ENCODE measurements at places on chromosomes 3 and 15.

DNA sequence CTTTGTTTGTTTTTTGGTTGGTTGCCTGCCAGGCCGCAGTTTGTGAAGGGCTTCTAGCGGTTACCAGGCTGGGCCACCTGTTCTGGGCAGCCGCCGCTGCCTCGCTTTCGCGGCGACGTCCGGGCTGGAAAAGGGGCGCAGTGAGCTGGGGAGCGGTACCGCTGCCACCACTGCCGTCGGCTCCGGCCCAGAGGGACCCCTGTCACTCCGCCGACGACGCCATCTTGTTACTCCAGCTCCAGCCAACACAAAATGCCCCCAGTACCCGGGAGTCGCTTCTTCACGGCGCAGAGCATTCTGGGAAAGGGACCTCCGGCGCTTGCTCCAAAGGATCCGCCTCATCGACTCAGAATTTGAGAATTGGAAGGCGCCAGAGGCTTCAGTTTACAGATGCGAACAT, 238.8 kb downstream of the CDIN1 start:
- DNase-seq: no peak

GRCh38 chr3:23760871-23761373, 44.8 kb upstream of the UBE2E1 start:
- DNase-seq: no peak

- DNase-seq: no peak
Measured at GRCh38 chr15:69755551-69756310, 303.1 kb downstream of the RPLP1 start.

- no peak for DNase-seq
Measured at GRCh38 chr3:188488801-188489200, 334.8 kb downstream of the LPP start.

DNA sequence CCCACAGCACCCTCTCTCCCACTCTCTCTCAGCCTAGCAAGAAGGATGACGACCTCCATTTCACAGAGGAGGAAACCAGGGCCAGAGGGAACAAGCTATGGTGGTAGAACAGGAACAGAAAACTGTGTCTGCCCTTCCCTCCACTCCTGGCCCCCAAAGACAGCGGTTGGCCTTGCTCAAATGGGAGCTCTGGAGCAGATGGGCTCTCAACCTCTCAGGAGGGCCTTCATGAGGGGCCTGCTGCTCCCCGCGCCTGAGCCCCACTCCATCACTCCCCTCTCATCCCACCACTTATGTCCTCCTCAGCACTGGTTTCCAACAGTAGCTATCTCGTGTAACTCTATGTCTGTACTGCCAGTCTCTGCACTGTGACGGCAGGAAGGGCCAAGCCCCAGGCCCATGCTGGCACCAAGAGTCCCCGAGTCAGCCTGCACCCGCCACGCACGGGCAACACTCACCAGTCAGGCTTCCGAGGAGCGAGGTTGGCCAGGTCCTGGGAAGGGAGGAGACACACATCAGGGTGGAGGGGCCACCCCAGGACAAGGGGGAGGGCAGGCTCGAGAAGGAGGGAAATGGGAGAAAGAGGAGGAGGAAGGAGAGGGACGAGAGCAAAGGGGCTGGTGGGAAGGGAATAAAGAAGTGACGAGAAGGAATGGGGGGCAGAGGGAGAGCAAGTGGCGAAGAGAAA, 45.5 kb downstream of the PTH1R start:
- DNase-seq: no peak

- DNase-seq: no peak
Measured at GRCh38 chr3:175916191-175916934, 1057.2 kb downstream of the NAALADL2 start.

DNA sequence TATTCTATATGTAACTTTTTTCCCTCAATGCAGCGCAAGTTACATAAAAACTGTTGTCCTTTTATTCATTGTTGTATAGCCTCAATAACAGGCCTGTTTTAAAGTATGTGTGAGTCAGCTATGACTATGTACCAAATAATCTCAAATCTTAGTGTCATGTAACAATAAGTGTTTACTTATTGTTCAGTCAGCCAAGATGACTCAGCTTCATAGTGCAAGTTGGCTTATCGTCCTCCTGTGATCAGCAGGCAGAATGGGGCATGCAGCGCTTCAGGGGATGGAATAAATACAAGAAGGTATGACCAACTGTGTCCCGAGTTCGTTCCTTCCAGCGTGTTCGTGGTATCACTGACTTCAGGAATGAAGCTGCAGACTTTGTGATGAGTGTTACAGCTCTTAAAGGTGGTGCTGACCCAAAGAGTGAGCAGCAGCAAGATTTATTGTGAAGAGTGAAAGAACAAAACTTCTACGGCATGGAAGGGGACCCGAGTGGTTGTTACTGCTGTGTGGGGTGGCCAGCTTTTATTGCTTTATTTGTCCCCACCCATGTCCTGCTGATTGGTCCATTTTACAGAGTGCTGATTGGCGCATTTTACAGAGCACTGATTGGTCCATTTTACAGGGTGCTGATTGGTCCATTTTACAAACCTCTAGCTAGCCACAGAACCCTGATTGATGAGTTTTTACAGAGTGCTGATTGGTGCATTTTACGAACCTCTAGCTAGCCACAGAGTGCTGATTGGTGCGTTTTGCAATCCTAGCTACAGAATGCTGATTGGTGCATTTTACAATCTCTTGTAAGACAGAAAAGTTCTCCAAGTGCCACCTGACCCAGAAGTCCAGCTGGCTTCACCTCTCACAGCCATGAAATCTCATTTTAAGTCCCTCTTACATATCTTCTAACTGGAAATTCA, 1016.0 kb downstream of the MCTP2 start:
- peak; percentile 91 for DNase-seq

DNA sequence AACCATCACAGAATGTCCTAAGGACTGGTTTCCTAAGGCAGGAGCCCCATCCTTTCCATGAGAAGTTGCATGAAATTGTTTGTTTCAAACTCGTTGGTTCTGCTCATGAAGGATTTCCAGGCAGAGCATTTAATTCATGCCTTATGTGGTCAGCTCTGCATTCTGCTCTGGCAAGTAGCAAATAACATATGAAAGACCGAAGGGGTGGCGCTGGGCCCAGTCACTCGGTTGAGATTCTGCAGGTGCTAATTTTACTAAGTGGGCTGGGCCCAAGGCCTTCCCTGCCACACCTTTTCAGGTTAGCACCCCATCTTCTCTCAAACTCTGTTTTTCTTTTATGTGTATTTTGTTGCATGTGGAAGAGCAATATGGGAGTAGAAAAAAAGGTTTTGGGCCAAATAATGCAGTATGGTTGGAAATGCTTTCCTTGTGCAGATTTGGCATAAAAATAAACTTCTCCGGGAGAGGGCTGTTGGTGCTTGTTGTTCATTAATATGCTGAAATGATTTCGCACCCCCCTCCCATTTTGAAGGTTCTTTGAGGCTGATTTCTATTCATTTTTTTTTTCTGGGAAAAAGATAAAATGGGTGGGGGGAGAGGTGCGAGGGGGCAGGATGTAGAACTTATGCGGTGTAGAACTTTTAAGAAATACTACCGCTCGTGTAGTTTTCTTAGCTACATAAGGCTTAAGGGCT, 182.9 kb upstream of the FEZF2 start:
- no peak for DNase-seq

DNA sequence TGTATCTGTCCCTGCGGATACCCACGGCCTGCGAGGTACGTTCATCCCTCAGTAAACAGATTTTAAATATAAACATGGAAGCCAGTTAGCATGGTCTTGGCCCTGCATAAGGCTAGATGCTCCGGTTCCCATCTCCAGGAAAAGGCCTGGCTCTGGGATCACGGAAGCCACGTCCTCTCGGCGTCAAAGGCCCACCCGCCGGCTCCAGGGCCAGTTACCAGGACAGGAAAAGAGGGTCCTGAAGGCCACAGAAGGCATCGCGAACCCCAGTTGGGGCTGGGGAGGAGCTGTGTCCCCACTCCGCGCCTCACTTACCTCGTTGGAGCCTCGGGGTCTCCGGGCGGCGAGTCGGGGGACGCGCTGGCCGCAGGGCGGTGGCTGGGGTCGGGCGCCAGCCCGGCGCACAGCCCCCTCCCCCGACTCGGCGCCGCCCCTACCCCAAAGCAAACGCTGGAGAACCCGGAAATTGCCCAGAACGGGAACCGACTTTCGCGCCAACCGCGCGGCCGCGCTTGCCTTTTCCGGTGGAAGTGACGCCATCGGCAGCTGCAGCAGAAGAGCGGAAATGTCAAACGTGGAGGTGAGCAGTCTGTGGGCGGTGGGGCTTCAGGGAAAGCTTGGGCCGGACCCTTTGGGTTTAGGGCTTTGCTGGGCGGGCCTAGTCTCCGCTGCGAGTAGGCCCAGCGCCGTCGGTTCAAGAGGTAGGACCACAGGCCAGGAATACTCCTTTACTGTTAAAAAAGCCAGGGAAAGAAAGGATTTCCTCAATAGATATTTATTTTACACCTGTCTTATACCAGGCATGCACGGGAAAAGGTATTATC, at the start of gene TOPBP1:
Gene TOPBP1, minus strand, starts transcription at position 488 of the 824 bp plus-strand sequence. CDS start 814 bp downstream, outside the sequence.
- peak; percentile 49 for DNase-seq

DNA sequence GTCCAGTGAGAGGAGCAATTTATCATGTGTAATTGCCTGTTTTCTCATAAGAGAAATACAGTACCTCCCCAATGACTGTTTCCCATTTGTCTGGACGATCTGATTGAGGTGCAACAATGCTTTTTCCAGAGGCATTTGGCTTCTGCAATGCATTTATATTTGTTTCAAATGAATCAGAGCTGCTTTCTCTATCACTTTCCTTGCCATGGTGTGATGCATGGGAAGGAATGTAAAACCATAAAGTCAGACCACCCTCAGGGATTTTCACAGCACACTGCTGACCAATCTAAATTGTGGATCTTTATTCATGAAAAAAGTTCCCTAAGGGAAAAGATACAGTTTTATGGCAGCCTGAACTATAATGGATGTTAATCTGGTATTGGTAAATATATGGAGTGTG, 333.0 kb downstream of the ZNF385D start:
- peak; percentile 53 for DNase-seq

DNA sequence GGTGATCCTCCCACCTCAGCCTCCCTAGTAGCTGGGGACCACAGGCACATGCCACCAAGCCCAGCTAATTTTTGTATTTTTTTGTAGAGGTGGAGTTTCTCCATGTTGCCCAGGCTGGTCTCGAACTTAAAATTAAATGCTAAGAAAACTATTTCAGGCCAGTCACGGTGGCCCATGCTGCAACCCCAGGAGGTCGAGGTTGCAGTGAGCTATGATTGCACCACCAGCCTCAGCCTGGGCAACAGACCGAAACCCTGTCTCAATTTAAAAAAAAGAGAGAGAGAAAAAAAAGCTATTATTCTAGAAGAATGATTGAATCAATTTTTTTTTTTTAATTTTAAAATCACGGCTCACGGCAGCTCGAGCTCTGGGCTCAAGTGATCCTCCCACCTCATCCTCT, 4.7 kb downstream of the SLC51A start:
- DNase-seq: no peak

- DNase-seq: no peak
Measured at GRCh38 chr15:69009341-69009740, 5.2 kb upstream of the NOX5 start.

GRCh38 chr15:91118817-91119590, 18.9 kb downstream of the SV2B start:
- no peak for DNase-seq

Measured in AG10803 (cell line).